ENCODE measurements at places on chromosomes 5 and 9. TPM values are rescaled to one million over a fixed set of nuclear protein-coding genes. Genes with fewer than 3 reads are reported as not detected.

Gene TDRD7
- 15.8 TPM for total RNA-seq

Gene IRX4
- total RNA-seq: not detected

- DNase-seq: no peak
Observed at GRCh38 chr9:138078846-138079245, 201.3 kb downstream of the CACNA1B start.

GRCh38 chr5:151040211-151040747 is 19.9 kb downstream of the GPX3 start:
- no peak for DNase-seq

DNA sequence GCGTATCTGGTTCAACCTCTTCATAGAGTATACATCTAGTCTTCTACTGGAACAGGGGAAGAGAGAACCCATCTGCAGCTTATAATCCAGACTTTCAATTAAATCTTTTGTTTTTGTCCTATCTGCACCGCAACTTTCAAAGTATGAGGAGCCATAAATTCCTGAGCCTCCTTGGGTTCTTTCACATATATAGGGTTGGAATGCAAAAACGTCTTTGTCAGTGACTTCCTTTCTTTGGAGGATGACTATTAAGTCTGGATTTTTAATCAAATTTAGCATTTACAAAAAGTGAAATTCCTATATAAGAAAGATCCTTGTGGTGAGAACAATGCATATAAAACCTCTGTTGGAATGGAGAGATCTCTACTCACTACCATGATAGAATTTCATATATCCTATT is 370.8 kb downstream of the TMEM38B start:
- no peak for DNase-seq

Gene CWC27
- 24.4 TPM for total RNA-seq

- no peak for DNase-seq
Observed at GRCh38 chr5:39331861-39332381, 32.4 kb downstream of the C9 start.

Gene BTNL9
- not detected for total RNA-seq

Gene CDX1
- not detected for total RNA-seq

DNA sequence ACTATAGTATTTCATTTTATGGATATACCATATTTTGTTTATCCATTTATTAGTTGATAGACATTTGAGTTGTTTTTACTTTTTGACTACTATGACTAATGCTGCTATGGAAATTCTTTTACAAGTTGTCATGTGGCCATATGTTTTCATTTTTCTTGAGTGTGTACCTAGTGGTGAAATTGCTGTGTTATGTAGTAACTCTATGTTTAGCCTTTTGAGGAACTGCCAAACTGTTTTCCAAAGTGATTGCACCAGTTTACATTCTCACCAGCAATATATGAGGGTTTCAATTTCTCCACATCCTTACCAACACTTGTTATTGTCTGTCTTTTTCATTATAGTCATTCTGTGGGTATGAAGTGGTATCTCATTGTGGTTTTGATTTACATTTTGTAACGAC is 75.4 kb downstream of the GRIA1 start:
- DNase-seq: no peak

DNA sequence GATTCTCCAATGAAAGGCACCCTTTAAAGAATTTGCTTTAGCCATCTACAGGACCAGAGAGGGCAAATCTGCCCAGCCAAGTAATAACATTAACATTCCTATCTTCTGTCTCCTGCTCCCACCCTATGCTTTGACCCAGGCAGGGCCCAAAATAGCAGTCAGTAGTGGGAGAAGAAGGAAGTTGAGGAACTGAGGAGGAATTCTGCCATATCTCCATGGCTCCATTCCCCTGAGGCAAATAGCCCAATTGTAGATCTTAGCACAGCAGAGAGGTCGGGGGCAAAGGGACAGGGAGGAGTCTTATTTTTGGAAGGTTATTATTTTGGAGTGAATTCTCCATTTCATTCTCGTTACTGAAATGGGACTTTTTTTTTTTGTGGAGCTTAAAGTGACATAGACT is 111.1 kb upstream of the IFNK start:
- no peak for DNase-seq
